ENCODE measurements at places on chromosomes 4 and X.
A peak's percentile ranks its signal among the peaks of the same experiment; 100 is the strongest.

DNA sequence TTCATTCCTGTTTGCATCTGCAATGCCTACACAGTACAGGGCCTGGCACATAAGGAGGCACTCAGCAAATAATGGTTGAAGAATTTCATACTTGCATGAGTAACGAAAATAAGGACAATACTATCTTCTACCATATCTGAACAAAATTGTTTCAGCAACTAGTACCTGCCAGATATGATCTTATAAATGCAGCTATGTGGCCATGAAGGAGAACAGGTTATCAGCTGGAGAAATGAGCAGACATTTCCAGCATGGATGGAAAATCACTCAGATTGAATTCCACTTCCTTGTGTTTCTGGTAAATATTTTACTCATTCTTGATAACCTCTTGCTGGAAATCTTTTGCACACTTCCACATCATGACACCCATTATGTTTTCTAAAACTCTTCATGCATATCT is 204.0 kb downstream of the ADAMTS3 start:
- DNase-seq: no peak

DNA sequence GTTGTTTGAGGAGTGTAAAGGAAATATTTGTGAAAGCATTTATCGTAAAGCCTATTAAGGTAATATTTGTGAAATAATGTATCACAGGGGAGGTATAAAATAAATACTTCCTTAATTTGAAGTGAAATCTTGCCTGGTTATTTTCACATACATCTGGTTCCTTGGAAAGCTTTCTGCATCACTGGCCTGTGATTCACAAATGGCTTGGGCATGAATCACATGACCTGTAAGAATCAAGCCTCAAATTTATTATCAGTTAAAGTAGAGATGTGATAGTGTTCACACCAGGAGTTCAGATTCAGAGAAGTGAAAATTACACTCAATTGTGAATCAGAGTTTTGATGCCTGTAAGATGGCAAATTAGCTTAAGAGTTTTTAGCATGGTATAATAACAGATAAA is 1911.4 kb downstream of the STIM2 start:
- DNase-seq: peak; percentile 25

GRCh38 chr4:53908661-53909078 is 155.7 kb downstream of the CHIC2 start:
- peak; percentile 79 for DNase-seq

GRCh38 chrX:120426599-120426998 is 42.5 kb downstream of the LAMP2 start:
- no peak for DNase-seq

- no peak for DNase-seq
Observed at GRCh38 chrX:19177721-19178120, 55.5 kb upstream of the ADGRG2 start.

GRCh38 chrX:150763810-150764209 is 70.6 kb downstream of the MTMR1 start:
- DNase-seq: no peak

- DNase-seq: peak; percentile 28
Observed at GRCh38 chrX:115147220-115147619, 42.0 kb upstream of the RBMXL3 start.

DNA sequence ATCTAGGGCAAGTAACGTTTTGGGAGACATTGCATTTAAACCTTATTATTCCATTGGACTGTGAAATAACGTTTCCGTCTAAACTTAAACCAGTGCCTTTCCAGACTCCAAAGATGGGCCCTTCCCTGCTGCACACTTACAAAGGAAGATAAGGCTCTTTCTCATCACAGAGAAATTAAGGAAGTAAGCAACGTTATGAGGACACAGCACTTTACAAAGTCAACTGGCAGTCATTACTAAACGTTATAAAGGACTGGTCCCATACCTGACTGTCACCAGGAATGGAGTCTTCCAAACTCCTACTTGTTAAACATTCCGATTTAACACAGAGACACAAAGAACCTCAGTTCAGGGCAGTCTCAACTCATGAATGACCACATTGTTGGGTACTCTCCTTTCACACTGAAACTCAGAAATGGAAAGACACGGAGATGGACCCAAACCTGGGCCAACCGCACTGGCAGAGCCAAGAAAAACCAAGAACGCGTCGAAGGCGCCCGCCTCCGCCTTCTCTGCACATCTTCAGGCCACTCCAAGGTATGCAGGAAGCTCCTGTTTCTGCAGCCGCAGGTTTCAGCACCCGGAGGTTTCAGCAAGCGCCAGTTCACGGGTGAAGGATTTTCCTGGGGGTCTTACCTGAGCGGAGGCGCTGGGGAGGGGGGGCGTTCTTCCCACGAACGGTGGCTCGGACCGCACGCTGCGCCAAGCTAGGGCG is 670 bp downstream of the PAPSS1 start:
- peak; percentile 7 for DNase-seq

GRCh38 chr4:159778298-159778697 is 675.4 kb downstream of the RAPGEF2 start:
- DNase-seq: no peak

DNA sequence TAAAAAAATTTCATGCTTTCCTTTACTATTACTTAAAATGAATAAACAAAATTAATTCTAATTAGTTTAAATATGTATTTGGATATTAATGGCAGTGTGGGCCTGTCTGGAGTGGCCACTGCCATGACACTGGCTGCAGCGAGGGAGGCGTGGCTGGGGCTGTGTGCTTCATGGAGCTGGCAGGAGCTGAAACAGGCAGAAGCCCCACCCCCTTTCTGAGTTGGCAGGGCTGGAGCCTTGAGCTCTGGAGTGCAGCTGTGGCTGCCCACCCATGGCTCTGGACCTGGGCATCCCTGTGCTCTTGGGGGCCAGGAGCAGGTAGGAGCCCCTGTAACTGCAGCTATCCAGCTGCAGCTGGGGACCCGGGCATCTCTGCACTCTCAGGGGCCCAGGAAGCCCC is 8.2 kb upstream of the HSD17B11 start:
- DNase-seq: no peak

- DNase-seq: no peak
Observed at GRCh38 chr4:86098691-86099090, 261.2 kb downstream of the MAPK10 start.

DNA sequence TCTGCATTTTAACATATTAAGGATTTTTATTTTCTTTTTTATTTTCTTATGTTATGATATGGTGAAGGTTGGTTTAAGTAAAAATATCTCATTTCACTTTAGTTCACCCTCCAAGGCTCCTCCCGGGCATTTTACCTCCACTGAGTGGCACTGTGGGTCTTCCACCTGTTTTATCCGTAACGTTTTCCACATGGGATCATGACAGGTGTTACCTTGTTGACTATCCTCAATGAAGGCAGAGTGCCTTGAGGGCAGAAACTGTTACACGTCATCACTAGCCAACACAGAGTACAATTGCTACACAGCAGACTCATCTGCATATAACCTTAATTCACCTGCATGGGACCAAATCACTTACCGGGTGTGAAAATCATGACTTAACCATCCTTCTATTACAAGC is 105.8 kb downstream of the GEMIN8 start:
- no peak for DNase-seq

- no peak for DNase-seq
Observed at GRCh38 chrX:48522291-48522690, 683 bp downstream of the EBP start.

DNA sequence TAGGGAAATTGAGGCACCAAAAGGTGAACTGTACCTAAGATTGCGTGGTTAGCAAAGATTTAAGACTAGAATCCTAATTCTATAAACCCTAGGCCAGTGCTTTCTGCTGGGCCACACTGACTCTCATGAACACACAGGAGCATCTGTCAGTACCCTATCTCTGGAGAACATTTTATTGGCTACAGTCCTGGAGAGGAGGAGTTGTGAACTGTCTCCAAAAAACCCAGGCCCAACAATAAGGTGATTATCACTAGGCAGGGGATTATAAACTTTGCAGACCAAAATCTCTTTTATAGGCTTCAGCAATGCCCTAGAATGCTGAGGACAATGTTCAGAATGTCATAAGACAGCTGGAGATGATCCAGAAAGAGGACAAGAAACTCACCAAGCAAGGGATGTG is 24.1 kb downstream of the OPHN1 start:
- DNase-seq: no peak

GRCh38 chr4:7394681-7395451 is 39.9 kb downstream of the PSAPL1 start:
- DNase-seq: no peak

- no peak for DNase-seq
Observed at GRCh38 chrX:132488180-132488705, 595 bp downstream of the MBNL3 start.

DNA sequence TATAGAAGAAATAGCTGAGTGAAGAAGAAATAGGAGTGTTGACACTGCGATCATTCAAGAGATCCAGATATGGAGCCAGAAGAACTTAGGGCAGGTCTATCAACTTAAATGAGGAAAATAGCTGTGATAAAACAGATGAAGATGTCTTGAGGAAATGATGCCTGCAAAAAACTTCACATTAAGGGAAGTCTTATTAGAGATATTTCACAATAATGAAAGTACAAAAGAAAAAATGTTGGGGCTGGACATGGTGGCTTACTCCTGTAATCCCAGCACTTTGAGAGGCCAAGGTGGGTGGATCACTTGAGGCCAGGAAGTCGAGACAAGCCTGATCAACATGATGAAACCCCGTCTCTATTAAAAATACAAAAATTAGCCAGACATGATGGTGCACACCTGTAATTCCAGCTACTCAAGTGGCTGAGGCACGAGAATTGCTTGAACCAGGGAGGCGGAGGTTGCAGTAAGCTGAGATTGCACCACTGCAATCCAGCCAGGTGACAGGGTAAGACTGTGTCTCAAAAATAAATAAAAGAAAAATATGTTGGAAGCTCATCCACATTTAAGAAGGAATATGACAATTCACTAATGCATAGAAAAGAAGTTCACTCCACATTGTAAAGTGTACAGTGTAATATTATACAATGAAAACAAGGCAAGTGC is 56.3 kb downstream of the PKD2 start:
- no peak for DNase-seq

DNA sequence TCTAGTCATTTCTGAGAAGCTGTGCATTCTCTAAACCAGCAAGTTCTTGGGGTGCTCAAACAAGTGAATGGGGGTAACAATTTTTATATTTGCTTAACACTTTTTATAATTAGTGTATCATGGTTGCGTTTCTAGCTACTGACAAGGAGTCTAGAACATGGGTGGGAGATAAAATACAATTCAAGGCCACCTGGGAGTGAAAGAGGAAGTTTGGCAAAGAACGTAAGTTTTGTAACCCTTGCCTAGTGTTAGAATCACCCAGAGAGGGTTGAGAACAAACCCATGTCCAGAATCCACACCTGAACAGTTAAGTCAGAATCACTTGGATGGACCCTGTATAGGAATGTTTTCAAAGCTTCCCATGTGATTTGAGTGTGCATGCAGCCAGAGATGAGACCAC is 92.7 kb downstream of the AFF2 start:
- DNase-seq: no peak

GRCh38 chr4:152385551-152385950 is 150.3 kb downstream of the FBXW7 start:
- DNase-seq: peak; percentile 29

DNA sequence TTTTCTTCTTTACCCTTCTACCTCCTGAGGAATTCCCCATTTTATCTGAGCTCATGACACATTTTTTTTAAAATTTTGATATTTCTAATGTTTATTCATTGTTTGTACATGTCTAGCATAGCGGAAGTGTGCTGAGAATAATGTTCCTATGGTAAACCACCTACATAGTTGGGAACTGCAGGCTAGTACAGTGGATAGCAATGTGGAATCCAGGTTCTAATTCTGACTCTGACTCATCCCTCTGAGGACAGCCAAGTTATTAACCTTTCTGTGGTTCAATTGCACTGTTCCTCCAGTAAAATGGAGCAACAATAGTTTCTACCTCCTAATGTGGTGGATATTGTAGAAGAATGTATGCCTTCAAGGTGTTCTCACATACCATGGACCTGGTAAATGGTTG is 20.6 kb upstream of the APELA start:
- DNase-seq: peak; percentile 3

DNA sequence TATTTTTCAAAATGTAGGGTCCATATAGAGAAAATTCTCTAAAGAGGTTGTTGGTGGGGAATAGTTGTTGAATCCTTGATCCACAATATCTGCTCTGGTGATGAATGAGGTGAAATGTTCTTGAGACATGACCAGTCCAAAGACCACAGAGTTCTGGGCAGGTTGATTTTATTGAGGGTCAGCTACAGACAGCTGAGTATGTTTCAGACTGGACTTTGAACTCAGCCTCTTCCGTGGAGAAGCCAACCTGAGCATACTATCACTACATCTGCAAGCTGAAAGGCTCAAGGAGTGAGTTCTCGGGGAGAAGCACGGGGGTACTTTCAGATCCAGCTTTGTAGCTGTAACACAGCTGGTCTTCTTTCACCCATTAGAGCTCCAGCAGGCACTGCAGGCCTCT is 168.4 kb upstream of the NPY2R start:
- DNase-seq: no peak

DNA sequence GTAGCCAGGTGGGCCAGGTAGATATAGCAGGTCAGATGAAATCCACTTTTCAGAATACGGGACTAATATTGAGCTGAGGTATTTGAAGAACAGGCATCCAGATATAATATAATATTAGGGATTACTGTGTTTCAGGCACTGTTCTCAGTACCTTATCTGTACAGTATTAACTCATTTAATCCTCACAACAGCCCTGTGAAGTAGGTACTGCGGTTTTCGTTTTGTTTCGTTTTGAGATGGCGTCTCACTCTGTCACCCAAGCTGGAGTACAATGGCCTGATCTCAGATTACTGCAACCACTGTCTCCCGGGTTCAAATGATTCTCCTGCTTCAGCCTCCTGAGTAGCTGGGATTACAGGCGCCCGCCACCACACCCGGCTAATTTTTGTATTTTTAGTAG is 129.6 kb downstream of the IL1RAPL2 start:
- no peak for DNase-seq

- DNase-seq: no peak
Observed at GRCh38 chr4:174213731-174214100, 69.8 kb downstream of the FBXO8 start.
